ENCODE measurements at places on chromosomes 6 and 20.

DNA sequence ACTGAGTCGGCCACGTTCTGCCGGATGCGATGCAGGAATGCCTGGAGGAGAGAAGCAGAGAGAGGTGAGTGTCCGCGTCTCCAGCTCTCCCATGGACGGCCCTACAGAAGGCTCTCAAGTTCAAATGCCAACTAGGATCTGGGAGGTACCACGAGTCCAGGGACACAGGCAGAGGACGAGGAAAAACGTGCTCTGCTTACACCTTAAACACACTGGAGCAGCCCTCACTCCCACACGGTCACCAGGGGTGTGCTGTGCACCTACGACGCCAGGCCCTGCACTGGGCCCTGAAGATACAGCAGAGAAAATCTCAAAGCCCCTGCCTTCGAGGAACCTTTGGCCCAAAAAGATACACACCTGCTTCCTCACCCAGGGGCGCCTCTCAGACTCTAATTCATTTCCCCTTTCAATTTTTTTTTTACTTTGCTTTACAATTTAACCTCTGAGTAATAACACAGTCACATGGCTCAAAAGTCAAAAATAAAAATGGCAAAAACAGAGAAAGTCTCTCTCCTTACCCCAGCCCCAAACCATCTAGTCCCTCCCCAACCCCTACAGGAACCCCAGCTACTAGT lies 79.9 kb downstream of the PREX1 start:
- DNase-seq, result no peak

- DNase-seq, result no peak
Measured at GRCh38 chr6:52089758-52090348, 2.4 kb upstream of the PKHD1 start.

- no peak for DNase-seq
Measured at GRCh38 chr6:119506631-119507174, 157.1 kb upstream of the MAN1A1 start.

GRCh38 chr6:100257793-100258395 lies 206.8 kb downstream of the SIM1 start:
- DNase-seq, result no peak

DNA sequence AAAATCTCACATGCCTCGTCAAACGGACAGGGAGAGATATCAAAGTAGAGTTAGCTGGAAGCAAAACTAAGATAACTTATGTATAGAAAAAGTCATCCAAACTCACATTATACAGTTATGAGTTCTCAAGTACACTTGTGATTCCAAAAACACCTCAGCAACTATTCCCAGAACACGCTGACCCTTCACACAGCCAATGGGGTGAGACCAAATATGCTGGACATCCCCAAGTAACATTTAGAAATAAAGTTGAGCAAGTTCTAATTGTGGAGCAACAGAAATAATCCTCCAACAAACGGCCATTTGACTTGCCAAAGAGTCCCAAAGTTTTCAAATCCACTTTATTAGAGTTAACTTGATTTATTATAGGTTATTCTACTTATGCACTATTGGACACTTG lies 52.4 kb downstream of the LY86 start:
- no peak for DNase-seq

DNA sequence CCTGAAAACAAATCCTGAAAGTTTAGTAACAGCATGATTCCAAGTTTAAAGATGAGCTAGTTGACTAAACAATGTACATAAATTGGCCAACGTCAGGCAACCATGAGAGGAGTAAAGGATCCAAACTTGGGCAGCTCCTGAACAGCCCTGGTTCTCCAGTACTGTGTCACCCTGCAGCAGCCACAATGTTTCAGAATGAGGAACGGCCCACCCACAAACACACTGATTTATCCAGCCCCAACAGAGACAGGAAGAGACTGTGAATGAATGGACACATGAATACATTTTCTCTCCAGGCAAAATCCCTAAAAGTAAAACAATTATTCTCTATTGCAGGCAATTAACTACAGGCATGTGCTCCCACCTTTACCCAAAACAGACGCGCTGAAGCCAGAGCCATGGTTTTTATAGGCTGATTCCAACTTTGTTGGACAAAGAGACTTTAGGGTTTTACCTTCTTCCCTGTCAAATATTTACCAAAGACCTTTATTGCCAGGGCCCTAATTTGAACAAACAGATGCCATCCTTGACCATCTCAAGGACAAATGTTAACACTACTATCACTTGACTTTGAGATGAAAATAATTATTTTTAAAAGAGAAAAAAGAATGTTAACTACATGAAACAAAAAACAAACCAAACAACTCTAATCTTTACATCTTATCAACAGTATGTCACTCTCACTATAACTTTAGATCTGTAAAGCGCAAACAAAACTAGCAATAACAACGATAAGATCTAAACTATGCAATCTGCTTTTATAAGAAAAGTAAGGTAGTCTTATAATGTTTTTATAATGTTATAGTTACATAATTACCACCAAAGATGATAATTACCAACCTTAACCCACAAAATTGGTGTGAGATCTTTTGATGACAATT lies 22.9 kb downstream of the CNKSR3 start:
- no peak for DNase-seq

- no peak for DNase-seq
Measured at GRCh38 chr6:156840136-156840535, 63.0 kb downstream of the ARID1B start.

DNA sequence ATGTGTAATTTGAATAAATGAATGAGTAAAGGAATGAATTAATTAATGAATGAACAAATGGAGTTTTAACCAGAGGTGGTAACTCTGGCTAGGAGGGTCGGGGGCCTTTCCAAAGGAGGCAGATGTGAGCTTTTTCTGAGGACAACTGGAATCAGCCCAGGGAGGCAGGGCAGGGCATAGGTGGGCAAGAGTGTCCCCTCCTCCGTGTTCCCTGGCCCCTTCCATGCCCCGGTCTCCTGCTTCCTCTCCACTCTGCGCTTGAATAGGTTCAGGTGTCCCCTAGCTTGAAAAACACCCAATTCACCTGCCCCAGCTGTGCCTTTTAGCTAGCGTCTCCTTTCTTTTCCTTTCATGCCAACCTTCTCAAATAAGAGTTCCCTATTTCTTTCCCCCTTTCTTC lies 473.1 kb downstream of the CDH26 start:
- DNase-seq, result no peak

GRCh38 chr6:158849899-158850806 lies 31.0 kb upstream of the EZR start:
- DNase-seq, result peak; percentile 58

- DNase-seq, result no peak
Measured at GRCh38 chr20:19691125-19691524, 66.9 kb upstream of the RIN2 start.

- no peak for DNase-seq
Measured at GRCh38 chr6:10692965-10693538, 1.4 kb downstream of the C6orf52 start.

GRCh38 chr6:71621918-71622519 lies 264.3 kb upstream of the RIMS1 start:
- DNase-seq, result no peak

DNA sequence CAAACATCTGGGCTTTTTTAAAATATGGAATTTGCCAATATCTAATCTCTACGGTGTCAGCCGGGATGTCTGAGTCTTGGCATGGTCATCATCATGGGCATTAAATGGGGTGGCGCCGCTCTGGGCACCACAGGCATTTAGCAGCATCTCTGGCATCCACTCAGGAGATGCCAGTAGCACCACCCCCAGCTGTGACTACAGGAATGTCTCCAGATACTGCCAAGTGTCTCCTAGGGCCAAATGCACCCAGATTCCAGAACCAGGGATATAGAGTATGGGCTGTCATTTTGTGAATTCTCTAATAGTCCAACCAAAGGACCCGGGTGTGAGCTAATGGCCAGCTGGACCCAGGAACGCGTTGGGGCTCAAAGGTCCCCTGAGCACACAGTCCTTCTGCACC lies 361.0 kb downstream of the TAF4 start:
- no peak for DNase-seq

DNA sequence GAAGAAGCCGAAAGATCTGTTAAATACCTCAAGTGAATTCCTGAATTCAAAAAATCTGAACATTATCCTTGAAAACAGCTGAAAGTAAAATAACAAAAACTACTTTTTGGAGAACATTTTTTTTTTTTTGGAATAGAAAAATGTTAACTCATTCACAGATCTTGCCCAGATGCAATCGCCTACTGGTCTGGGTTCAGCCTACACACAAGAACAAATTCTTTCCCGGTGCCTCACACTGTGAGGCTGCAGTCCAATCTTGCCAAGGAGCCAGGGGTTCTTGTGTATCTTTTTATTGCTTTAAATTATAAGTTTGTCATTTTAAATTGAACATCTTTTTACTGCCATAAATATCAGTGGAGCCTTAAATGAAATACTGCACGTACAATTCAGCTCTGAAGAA lies 41.2 kb upstream of the TMEM200A start:
- DNase-seq, result no peak

DNA sequence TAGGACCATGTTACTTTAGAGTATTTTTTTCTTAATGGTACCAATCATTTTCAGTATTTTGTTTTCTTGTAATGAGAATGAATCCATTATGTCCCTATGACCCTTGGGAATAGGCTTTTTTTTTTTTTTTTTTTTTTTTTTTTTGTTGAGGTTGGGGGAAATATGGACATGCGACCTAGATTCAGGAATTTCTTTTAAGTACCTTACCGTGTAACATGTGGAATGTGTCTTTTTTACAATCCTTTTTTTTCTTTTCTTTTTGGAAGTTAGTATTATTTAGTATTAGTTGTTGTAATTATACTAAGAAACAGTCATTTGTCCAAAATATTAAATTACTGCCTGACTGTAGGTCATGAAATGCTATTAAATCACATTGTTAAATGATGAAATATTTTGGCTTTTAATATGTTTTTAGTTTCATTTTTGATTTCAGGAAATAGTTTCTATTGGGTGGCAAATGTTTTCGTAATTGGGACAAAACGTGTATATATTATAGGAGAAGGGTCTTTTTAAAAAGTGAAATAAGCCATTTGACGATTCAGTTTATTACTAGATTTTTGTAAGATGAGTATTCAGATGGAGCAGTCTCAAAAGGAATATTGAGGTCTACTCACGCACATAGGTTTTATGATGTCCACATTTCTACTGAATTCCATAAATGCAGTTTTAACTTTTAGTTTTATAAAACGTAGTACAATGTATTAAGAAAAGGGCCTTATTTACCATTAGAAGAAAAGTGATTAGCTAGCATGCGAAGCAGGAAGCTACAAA lies 4.9 kb downstream of the ARID1B start:
- DNase-seq, result no peak

- DNase-seq, result no peak
Measured at GRCh38 chr6:153130515-153131036, 506 bp downstream of the RGS17 start.

GRCh38 chr6:23828861-23829260 lies 297.2 kb upstream of the NRSN1 start:
- no peak for DNase-seq
